ENCODE measurements at places on chromosomes 4 and X. TPM values are rescaled to one million over a fixed set of nuclear protein-coding genes. Genes with fewer than 3 reads are reported as not detected.

GRCh38 chrX:54093159-54093558 lies 48.9 kb upstream of the PHF8 start:
- no peak for DNase-seq

Gene ADAM29
- not detected for total RNA-seq

GRCh38 chrX:97401154-97401553 lies 517.4 kb downstream of the RPA4 start:
- no peak for DNase-seq

DNA sequence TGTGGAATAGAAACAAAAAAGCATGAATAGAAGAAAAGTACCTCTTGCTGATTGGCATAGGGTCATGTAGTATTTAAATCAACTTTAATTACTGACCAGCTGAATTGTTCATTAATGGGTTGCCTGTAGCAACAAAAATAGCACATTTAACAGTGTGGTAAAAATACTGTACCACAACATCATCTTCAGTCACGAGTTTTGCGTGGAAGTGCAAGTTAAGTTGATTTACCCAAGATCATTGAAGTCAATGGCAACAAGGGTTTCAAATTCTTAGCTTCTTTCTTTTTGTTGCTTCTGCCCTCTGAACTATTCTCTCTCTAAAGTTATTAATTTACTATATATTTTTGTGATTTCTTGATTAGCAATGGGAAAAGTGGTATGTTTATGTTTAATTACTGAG lies 526.6 kb downstream of the C4orf33 start:
- no peak for DNase-seq

Gene ZNF718
- 10.7 TPM for total RNA-seq

Gene KLHL4
- total RNA-seq = 39.9 TPM

Gene GPC4
- 32.8 TPM for total RNA-seq

Gene FAM9B
- total RNA-seq = not detected

GRCh38 chrX:143683486-143683885 lies 37.1 kb downstream of the SPANXN2 start:
- DNase-seq = no peak

DNA sequence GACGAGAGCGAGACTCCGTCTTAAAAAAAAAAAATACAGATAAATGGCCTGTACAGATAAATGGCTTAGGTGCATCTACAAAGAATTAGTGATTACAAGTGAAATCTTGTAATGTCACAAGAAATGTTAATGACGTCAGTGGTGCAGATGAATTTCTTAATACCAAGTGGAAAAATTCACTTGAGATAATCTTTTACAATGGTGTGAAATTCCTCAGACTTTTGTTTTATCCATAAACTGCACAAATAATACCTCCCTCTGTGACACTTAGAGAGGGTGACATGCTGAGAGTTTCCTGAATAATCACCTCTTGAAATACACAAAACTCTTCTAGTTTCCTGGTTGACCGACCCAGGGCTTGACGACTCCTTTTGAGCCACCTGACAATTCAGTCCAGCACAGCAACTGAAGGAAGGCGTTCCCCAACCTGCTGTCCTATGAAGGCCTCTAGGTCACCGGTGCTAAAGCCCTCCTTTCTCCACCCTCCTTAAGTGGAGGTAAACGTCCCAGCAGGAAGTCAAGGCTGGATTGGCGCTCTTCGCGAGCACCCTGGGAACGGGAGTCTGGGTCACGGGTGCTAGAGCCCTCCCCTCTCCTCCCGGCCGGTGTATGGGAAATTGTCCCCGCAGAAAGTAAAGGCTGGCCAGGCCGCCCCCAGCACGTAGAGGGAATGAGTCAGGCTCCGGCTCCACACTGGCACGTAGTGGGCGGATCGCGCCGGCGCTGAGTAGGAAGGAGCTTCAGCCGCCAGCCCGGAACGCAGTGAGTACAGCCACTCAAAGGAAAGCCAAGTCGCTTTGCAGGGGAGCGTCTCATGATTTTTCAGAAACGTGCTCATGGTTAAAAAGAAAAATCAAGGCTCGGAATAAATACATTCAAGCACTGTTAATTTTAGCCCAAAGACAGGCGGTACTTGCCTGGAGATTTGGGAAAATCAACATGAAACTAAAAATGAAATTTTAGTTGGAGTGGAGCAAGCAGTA lies at the start of gene TMEM144:
TMEM144 (plus strand) TSS at position 662 of the 983 bp plus-strand sequence. CDS start 2,182 bp downstream, outside the sequence.
- peak; percentile 72 for DNase-seq

DNA sequence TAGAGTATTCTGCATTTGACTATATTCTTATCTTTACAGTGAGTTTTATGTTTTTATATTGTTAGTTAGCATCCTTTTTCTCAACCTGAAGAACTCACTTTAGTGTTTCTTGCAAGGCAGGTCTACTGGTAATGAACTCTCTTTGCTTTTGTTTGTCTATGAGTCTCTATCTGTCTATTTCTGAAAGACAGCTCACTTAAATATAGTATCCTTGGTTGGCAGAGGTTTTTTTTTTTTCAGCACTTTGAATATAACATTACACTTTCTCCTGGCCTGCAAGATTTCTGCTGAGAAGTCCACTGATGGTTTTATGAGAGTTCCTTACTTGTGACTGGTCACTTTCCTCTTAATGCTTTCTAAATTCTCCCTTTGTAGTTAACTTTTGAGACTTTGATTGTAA lies 32.8 kb upstream of the C4orf54 start:
- no peak for DNase-seq

Gene RENBP
- 16.1 TPM for total RNA-seq

DNA sequence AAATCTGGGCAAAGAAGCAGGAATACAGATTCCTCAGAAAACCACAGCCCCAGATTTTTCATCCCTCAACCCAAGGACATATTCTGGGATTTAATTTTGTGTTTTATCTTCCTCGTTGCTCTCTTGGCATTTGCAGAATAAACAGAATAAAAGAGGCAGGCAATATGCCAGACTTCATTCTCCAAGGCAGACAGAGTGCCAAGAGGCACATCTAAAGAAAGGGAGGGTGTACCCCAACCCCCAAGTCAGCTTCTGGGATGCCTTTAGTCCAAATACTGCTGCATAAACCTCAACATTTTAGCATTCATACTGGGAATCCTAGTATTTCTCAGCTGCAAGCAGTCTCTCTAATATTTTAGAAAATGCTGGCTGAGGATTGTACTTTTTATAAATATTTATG lies 629.2 kb downstream of the KLHL13 start:
- DNase-seq = no peak

Gene RASGEF1B
- total RNA-seq = 108 TPM

Gene MYOZ2
- total RNA-seq = not detected

Gene WAS
- 2.6 TPM for total RNA-seq

Gene ANXA5
- 250 TPM for total RNA-seq

Gene P2RY8
- total RNA-seq = 2.3 TPM

DNA sequence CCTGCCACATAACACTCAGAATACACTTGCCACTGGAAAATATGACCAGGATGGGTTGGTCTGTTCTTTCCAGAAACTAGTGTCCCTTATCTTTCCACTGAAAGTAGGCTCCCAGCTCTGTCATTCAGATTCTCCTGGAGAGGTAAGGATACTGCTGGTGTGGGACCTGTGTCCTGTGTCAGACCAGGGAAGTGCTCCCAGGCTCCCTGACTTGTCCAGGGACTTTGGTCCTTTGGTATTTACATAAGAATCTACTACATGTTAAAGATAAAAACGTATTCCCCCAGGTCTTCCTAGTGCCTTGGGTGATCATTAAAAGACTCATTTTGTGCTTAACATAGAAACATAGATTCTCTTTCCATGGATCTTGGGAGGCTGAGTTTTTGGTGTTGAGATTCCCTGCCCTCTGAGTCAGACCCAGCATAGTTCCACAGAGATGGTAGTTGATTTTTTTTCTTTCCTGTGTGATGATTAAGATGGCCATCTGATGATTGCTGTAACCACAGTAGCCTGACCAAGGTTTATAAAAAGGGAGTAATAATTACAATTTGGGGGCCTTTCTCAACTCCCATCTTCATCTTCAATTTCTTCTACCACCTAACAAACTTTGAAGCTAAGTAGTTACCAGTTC lies 159.8 kb upstream of the JADE1 start:
- DNase-seq = no peak

- DNase-seq = peak; percentile 41
These were observed 1.1 kb downstream of the OGT start for GRCh38 chrX:71533851-71534561.

- no peak for DNase-seq
These were observed 28.2 kb downstream of the SH3TC1 start for GRCh38 chr4:8227201-8227770.
